ENCODE measurements at places on chromosomes 13 and 19.

DNA sequence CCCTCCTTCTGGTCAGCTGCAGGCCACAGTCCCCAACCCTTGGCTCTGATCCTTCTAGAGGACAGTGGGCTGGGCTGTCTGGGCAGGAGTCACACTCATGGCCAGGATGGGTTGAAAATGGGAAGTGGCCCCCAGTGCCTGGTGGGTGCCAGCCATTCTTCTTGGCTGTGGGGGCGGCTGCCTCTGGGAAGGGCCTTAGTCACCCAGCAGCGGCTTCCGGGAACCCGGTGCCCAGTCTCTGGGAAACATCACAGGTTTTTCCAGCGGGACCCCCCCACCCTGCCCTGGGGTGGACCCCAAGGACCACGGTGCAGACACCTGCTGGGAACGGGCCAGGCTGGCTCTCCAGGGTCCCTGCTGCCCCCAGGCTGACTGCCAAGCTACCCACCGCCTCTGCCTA, 27.3 kb upstream of the SLC7A10 start:
- DNase-seq: no peak

GRCh38 chr19:46955813-46956371, 63.7 kb upstream of the NPAS1 start:
- DNase-seq: no peak

- DNase-seq: peak; percentile 44
These were observed 966 bp downstream of the JUNB start for GRCh38 chr19:12792051-12792852.

DNA sequence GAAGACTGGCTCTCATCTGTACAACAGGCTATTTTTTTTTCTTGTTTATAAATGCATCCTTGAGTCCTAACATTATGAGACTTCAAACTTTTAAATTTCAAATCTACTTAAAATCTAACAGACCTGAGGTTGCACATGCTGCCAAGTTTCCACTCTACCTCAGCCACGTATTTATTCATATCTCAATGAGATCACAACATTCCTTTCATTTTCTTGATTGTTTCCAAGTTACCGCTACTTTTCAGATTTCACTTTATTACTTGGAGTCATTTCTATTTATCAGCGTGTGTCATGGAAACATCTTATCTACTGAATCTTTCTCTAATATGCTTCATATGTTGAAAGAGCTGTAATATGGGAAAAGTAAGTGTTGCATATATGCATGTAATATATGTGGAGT, 1257.5 kb upstream of the ATXN8OS start:
- DNase-seq: no peak

- no peak for DNase-seq
These were observed 186.2 kb upstream of the GPR12 start for GRCh38 chr13:26946684-26947343.

- no peak for DNase-seq
These were observed 11.2 kb downstream of the PPP6R1 start for GRCh38 chr19:55247621-55248099.

DNA sequence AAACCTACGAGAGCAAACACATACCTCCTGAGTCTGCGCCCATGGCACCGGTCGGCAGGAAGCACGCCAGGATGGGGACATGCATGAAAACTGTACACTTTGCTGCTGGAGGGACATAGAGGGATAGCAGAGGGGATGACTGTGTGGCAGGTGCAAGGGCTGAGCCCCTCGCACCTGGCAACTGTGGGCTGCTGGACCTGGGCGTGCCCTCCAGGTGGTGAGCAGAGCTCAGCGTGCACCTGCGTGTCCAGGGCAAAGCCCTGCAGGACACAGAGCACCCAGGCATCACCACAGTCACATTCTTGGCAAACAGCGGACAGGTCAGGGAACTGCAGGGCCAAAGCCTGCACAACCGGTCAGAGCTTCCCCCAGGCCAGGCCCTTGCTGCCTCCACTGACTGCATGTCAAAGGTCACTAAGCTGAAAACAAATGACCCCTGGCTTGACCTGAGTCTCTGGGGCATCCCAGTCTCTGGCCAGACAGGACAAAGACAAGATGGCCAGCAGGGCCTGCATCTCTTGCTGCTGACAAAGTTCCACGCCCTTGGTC, 9.0 kb upstream of the ISYNA1 start:
- DNase-seq: no peak

DNA sequence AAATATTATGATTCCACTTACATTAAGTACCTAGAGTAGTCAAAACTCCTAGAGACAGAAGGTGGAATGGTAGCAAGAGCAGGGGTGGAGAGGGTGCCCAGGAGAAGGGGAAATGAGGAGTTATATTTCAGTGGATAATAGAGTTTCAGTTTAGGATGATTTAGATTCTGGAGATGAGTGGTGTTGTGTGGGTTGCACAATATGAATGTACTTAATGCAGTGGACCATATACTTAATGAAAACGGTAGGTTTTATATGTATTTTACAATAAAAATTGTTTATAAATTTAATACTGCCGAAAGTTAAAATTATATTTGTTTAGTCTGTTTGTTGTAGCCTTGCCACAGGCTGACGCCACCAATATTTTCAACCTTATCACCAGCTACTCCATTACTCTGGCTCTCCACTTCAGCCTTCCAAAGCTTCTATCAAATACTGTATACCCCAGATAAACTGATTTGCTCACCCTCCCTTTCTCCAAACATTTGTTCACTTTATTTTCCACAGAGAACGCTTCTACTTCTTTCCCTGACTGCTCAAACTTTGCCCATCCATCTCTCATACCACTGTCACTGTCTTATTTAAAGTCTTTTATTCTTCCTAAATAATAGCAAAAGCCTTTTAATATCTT, 1.4 kb upstream of the RBM26 start:
- DNase-seq: no peak

DNA sequence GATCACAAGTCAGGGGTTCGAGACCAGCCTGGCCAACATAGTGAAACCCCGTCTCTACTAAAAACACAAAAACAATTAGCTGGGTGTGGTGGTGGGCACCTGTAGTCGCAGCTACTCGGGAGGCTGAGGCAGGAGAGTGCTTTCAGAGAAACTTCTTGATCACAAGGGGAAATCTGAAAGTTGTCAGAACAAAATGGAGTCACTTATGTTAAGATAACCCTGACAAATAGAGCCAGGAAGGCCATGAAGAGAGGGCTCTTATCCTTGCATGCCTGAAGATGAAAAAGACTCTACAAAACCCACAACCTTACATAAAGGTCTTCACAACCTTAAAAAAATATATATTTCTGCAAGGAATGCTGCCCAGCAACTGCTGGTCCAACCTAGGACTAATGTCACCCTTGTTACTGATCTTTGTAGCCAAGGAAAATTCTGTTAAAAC, 1.2 kb downstream of the CARD8 start:
- DNase-seq: no peak

- DNase-seq: no peak
These were observed 152.0 kb upstream of the SLC10A2 start for GRCh38 chr13:103218253-103218652.

DNA sequence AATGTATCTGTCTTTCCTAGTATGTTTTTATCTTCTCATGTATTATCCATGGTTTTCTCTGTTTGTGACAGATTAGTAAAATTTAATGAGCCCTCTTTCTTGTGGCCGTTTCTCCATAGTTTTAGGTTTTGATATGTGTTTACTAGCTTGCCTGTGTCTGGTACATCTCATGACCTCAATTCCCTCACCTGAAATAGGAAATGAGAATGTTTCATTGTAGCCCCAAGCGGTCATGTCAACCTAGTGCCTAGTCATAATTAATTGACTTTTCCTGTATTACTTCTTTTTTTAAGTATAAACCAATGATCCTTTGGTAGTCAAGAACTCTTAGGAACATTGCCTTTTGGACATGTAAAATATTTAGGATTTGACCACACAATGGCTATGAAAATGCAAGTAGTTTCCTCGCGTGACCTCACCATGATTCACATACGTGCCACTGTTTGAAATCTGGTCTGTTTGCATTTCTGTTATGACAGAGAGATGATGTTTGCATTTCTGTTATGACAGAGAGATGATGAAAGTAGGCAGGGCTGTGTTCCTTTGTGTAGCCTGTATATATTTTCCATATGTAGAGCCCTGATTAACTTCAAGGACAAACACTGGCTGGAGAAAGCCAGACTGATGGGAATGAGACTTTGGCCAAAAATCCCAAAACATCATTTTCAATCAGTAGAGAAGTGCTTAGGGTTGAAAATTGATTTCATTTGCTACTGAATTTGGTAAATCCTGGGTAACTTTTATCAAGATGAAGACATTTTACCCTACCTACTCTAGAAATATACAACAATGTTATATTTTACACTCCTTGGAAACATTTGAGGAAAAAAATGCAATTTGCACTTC, 104.8 kb downstream of the TNFRSF19 start:
- no peak for DNase-seq

DNA sequence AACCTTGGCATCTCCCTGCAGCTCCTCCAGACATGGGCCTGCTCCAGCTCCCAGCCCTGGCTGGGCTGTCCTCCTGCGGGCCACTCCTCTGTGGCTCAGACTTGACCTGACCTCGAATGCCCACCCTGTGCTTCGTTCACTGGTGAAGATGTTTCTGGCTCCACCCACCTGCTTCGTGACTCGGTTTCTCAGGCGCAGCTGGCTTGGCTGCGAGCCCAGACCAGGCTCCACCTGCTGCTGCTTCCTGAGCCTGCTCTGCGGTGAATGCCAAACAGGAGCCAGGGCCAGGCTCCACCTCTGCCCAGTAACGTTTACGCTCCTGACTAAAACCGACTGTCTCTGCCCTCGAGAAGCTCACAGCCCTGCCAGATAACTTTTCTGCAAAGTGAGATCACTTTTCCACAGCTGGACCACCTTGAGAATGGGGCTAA, 8.9 kb upstream of the RSPH6A start:
- peak; percentile 22 for DNase-seq

- DNase-seq: no peak
These were observed 1.4 kb upstream of the CACNG7 start for GRCh38 chr19:53907690-53908089.

DNA sequence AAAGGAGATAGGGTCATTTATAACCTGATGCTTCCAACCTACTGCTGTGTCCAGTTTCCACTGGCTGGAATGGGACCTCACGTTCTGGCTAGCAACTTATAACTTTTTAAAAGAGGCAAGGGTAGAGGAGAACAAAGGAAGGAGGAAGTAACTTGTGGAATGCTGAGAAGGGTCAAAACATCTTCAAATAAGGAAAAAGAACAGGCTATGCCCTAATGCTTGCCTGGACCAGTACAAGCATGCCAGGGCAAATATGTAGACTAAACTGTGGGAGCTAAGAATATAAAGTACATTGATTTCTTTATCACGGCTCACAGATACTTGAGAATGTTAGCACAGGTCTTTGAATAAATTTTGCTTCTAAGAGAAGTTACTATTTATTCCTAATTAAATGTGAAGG, 1.5 kb upstream of the ZNF561 start:
- no peak for DNase-seq

DNA sequence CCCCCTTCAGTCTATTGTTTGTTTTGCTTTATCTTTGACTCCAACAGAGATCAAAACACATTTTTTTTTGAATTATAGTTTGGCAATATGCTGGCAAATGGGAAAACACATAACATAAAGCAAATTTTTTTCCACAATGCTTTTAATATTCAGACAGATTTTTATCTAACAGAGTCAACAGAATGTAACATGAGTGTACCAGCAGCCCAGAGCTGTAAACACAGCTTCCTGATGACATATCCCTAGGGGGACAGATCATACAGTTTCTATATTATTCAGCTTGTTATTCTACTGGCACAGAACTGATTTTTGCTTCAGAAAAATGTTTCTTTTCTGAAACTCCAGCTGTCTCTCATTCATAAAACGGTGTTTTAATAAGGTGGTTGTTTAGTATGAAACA, 168.8 kb downstream of the OLFM4 start:
- DNase-seq: no peak

GRCh38 chr19:18297308-18297707, 15.9 kb upstream of the JUND start:
- no peak for DNase-seq

DNA sequence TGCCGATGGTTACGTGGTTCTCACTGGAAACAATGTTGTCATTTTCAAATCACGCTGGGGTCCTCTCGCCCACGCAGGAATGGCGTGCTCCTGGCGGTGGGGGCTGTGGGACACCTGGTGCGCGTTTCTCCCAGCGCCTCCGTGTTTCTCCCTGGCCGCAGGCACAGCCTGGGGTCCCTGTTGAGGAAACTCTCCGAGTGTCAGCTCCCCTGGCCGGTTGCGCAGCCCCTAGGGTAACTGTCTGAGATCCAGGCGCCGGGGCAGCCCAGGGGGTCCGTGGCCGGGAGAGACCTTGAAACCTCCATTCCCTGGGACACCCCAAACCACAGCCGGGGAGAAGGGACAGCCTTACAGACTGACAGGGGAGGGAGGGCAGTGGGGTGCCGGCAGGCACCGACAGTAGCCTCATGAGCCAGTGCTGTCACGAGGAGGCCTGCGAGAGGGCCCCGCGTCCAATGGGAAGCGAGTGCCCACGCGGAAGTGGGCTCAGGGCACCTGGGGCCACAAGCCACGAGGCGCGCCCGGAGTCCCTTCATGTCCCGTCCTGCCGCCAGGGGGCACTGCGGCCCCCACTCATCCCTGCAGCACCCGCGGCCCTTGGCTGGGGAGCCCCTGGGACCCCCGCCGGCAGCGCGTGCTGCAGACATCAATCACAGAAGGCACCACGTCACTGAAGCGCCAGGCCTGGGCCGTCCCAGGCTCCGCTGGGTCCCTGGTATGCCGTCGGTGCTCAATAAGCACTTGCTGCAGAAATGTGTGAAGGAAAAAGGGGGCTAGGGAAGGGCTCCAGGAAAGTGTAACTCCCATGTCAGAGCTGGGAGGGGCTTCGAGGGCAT, 9.5 kb downstream of the ADAMTSL5 start:
- DNase-seq: peak; percentile 71

GRCh38 chr13:95620030-95620824, 24.3 kb downstream of the DZIP1 start:
- no peak for DNase-seq

GRCh38 chr19:49983645-49984229, 22.8 kb upstream of the SIGLEC11 start:
- DNase-seq: peak; percentile 9

- DNase-seq: no peak
These were observed 37.8 kb upstream of the CYP2A13 start for GRCh38 chr19:41050426-41050825.

DNA sequence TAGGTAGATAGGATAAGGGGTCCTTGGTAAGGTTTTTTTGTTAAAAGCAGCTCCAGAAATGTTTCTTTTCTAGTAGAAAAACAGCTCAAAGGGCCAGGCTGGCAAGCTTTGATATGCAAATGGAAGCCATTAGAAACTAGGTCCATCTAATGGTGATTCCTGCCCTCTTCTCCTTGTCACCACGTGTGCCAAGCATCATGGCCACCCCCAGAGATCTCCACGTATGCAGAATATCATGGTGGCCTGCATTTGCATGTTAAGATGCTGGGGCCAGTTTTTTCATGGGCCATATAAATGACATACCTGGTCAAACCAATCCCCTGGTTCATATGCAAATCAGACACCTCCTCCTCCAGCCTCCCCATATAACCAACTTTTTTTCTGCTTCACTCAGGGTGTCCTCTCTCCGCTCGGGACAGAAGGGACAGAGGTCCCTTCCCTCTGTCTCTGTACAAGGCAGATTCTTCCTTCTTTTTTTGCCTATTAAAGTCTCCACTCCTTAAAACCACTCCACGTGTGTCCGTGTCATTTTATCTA, 1335.9 kb downstream of the UQCRFS1 start:
- no peak for DNase-seq

All from substantia nigra (tissue), 51 donors.